ENCODE measurements at places on chromosomes 16 and 17.

GRCh38 chr17:77141846-77142449, 1.2 kb downstream of the SEC14L1 start:
- DNase-seq = no peak

GRCh38 chr17:81994593-81995462, 17.4 kb downstream of the ASPSCR1 start:
- DNase-seq = no peak

GRCh38 chr17:50208611-50209061, 7.2 kb upstream of the COL1A1 start:
- no peak for DNase-seq

- DNase-seq = no peak
These were observed 7.6 kb upstream of the MAP2K6 start for GRCh38 chr17:69406941-69407340.

DNA sequence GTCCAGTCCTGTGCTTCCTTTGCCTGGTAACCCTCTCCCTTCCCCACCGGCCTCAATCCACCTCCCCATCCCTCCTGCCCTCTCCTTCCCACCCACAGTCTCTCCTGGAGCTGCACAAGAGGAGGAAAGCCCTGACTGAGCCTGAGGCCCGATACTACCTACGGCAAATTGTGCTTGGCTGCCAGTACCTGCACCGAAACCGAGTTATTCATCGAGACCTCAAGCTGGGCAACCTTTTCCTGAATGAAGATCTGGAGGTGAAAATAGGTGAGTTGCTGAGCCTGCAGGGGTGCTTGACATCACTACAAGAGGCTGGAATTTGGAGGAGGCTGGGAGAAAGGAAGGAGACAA, 1.3 kb downstream of the PLK1 start:
- DNase-seq = no peak

GRCh38 chr16:58272855-58273254, 22.0 kb downstream of the PRSS54 start:
- DNase-seq = no peak

Measured in stimulated activated CD4-positive, alpha-beta T cell treated with anti-CD3 and anti-CD28 coated beads, Interleukin-15, amount 100 ng/mL, for 48 hours (primary cell).